ENCODE measurements at places on chromosomes 7 and 10. TPM values are rescaled to one million over a fixed set of nuclear protein-coding genes. Genes with fewer than 3 reads are reported as not detected.
A peak's percentile ranks its signal among the peaks of the same experiment; 100 is the strongest.

DNA sequence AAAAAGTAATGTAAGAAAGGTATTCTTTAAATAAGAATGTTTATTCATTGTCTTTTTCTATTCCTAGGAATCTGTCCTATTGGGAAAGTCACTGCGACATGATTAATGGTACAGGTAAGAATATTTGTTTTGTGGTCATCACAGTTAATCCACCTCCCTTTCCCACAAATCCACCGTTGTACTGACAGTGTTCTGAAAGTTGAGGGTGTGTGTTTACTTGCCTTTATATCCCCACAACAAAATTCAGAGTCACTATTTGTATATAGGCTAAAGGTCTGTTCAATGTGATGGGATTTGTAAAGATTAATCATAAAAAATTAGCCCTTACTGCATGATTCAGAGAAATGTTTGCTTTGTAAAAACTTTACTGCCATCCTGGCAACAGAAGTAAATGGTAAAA is 27.9 kb downstream of the CD36 start:
- H3K27me3 ChIP-seq: no peaks in the 10 kb centered on the region
- no peak overlapping the region for H3K4me3 ChIP-seq
- no peak overlapping the region for H3K27ac ChIP-seq
- H3K36me3 ChIP-seq: no peaks in the 10 kb centered on the region
- H3K4me1 ChIP-seq: no peaks in the 10 kb centered on the region
- no peak for DNase-seq

GRCh38 chr7:515628-516027 is 4.0 kb downstream of the PDGFA start:
- no peak overlapping the region for H3K27ac ChIP-seq
- no peak for DNase-seq
- H3K4me3 ChIP-seq: no peak overlapping the region
- peaks cover 9% of the 10 kb centered on the region for H3K4me1 ChIP-seq
- H3K36me3 ChIP-seq: no peaks in the 10 kb centered on the region

GRCh38 chr10:80454513-80455460 is 677 bp downstream of the TSPAN14 start:
- DNase-seq: no peak
- peak overlapping the region; percentile 97 for H3K4me3 ChIP-seq
- H3K27me3 ChIP-seq: no peaks in the 10 kb centered on the region

The FXYD4 gene
- not detected for total RNA-seq

DNA sequence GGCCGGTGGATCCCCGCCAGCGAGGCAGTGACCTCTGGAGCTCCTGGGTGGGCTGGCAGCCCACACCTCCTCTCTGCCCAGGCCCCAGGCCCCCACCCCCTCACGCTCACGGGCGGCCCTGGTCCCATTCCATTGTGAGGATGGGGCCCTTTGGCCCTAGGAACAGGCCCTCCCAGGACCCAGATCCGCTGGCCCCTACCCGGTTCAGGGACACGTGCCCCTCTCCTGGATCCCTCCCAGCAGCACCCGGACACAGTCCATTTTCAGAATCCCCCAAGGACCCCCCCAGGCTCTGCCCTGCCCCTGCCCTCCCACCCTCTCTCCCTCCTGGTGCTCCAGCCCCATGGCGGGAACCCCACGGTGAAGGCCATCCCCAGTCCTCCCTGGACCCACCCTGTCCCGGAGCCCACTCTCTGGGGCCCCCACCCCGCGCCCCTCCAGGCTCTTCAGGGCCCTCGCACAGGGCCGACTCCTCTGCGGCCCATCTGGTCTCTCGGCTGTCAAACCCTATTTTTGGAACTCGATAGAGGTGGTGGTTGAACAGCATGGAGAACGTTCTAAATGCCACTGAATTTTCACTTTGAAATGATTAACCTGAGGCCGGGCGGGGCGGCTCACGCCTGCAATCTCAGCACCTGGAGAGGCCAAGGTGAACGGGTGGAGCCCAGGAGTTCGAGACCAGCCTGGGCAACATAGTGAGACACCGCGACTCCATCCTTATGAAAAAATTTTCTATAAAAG is 8.1 kb downstream of the ADAP1 start:
- no peaks in the 10 kb centered on the region for H3K36me3 ChIP-seq
- peaks cover 2% of the 10 kb centered on the region for H3K4me1 ChIP-seq
- DNase-seq: no peak
- H3K4me3 ChIP-seq: no peak overlapping the region
- H3K27me3 ChIP-seq: no peaks in the 10 kb centered on the region
- no peak overlapping the region for H3K27ac ChIP-seq

- no peak overlapping the region for H3K4me3 ChIP-seq
- H3K27ac ChIP-seq: peak overlapping the region; percentile 54
- H3K27me3 ChIP-seq: no peaks in the 10 kb centered on the region
- peaks cover 2% of the 10 kb centered on the region for H3K36me3 ChIP-seq
These were observed 10.7 kb downstream of the INPP5A start for GRCh38 chr10:132548106-132548823.

DNA sequence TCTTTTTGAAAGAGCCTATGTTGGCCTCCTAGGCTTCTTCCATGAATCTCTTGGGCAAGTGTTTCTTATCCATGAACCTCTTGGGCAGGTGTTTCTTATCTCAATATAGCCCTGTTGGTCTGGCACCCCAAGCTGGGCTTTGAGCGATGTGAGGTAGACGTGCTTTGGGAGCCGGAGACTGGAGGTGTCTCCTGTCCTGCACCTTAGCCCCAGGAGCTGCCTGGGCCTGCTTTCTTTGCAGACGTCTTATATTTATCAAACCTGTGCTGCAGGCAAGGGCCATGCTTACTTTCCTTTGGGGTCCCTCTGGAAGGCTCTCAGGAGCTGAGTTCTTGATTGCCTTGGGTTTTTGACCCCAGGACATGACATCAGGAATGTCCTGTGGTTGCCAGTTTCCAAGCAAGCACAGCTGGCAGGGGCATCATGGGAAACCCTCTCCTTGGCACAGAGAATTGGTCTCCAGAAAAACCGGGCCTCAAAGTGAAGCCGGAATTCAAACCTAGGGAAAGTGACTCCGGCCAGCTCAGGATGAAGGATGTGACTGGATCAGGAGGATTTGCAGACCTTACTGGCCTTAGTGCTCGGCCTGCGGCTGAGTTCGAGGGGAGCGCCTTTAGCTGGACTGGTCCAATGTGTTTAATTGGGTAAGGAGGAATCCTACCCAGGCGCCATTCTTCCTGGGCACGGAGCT is 2.8 kb downstream of the JAKMIP3 start:
- peaks cover 34% of the 10 kb centered on the region for H3K27me3 ChIP-seq
- peaks cover 8% of the 10 kb centered on the region for H3K4me1 ChIP-seq
- no peak for DNase-seq
- no peak overlapping the region for H3K27ac ChIP-seq

The BICC1 gene
- total RNA-seq: not detected

DNA sequence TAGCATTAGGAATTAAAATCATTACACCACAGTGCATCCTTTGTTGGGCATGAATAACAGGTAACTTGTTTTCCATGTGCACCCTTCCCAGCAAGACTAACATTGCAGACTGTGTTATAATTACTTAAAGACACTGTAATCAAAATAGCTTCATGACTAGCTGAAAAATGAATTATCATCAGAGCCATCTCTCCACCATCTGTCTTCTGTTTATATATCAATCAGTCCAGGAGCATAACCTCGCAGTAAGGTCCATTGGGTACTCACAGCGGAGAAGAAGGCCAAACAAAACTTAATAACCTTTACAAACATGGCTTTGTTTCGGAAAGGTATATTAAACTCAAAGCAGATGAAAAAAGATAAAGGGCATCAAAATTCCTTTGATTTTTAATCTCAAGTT is 90.6 kb downstream of the ODAD2 start:
- peaks cover 27% of the 10 kb centered on the region for H3K27me3 ChIP-seq
- H3K36me3 ChIP-seq: no peaks in the 10 kb centered on the region
- no peak overlapping the region for H3K27ac ChIP-seq
- no peak for DNase-seq

GRCh38 chr10:71260622-71261325 is 48.4 kb downstream of the UNC5B start:
- no peaks in the 10 kb centered on the region for H3K36me3 ChIP-seq
- no peak overlapping the region for H3K27ac ChIP-seq
- no peak for DNase-seq
- no peaks in the 10 kb centered on the region for H3K4me1 ChIP-seq

The ECHDC3 gene
- not detected for total RNA-seq

DNA sequence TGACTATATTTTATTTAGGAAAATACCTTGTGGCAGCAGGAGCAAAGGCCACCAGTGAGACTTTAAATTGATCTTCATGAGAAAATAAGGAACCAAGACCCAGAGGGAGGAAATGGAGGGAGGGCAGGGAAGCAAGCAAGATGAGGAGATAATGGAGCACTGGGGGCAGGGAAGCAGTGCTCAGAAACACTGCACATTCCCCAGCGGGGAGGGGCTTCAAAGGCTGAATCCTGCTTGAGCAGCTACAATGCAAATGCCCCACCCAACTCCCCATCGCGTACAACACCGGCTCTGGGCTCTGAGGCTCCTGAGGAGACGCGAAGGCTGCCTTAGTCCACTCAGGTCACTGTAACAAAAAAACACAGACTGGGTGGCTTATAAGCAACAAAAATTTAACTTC is 503.8 kb downstream of the GRID1 start:
- no peaks in the 10 kb centered on the region for H3K36me3 ChIP-seq
- no peak for DNase-seq
- H3K27ac ChIP-seq: no peak overlapping the region
- peaks cover 40% of the 10 kb centered on the region for H3K27me3 ChIP-seq
- no peaks in the 10 kb centered on the region for H3K4me1 ChIP-seq
- H3K4me3 ChIP-seq: no peak overlapping the region

GRCh38 chr10:84783386-84783785 is 455.0 kb downstream of the CCSER2 start:
- no peak overlapping the region for H3K27ac ChIP-seq
- H3K4me3 ChIP-seq: no peak overlapping the region
- peaks cover 2% of the 10 kb centered on the region for H3K4me1 ChIP-seq

The PURB gene
- 27.6 TPM for total RNA-seq

The CRHR2 gene
- total RNA-seq: not detected

The ADAM22 gene
- total RNA-seq: 2.0 TPM

The ARHGAP22 gene
- 0.39 TPM for total RNA-seq

- H3K4me3 ChIP-seq: no peak overlapping the region
- peaks cover 41% of the 10 kb centered on the region for H3K4me1 ChIP-seq
- DNase-seq: no peak
- no peaks in the 10 kb centered on the region for H3K36me3 ChIP-seq
- H3K27me3 ChIP-seq: no peaks in the 10 kb centered on the region
These were observed 33.3 kb upstream of the NMT2 start for GRCh38 chr10:15201589-15202300.

DNA sequence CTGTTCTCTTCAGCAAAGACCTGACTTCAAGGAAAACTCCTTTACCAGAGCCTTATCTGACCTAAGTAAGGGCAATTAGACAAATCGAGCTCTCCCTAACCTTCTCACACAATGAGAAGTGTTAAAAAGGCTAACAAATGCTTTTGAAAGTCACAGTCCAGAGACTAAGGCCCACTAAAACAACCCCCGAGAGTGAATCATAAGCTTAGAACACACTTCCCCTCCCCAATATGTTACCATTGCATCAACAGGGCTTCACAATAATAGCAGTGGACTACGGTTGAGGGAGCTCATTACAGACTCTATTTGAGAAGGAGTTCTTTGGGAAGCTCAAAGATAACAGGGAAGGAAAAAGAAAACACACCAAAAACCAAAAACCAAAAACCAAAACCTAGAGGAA is 28.6 kb upstream of the ZEB1 start:
- no peak for DNase-seq
- no peak overlapping the region for H3K27ac ChIP-seq
- H3K4me3 ChIP-seq: no peak overlapping the region
- no peaks in the 10 kb centered on the region for H3K27me3 ChIP-seq
- no peaks in the 10 kb centered on the region for H3K4me1 ChIP-seq
- peaks cover 2% of the 10 kb centered on the region for H3K36me3 ChIP-seq
